SW480 (cell line): ENCODE measurements at places on chromosomes 3 and 15.

GRCh38 chr15:65917407-65917756 lies 48.1 kb downstream of the RAB11A start:
- DNase-seq: no peak

- DNase-seq: no peak
These were observed 14.2 kb downstream of the CHRM5 start for GRCh38 chr15:33982516-33982915.

DNA sequence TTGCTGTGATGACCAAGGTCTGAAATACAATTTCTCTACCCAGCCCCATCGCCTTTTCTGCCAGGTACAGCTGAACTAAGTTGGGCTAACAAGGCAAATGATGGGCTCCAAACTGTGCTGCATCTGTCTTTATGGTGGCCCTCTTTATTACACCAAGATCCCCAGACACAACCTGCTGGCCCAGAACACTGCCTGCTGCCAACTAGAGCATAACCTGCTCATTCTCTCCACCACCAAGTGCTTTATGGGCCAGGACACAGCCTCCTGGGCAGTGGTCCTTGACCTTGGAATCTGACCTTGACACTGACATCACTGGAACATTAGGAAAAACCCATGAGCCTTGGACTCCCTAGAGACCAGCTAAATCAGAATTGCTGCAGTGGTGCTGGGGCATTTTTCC lies 3.3 kb downstream of the LINS1 start:
- no peak for DNase-seq

DNA sequence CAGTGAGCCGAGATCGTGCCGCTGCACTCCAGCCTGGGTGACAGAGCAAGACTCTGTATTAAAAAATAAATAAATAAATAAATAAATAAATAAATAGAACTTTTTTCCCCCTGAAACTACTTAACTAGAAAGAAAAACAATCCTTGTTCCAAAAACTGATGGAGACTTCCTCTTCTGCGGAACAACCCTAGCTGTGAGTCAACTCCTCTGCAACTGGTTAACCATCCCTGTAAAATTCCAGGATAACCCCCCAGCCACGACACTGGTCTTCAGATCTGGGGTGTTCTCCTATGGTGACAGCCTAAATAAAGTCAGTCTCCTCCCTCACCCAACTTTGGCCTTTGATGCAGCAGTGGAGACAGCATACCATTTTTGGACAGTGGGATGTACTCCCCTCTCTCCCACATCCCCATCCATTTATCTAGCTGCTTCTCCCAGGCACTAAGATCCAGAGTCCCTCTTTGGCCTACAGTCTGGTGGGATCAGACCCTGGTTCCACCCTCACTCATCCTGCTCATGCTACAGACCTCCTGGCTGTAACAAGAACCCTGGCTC lies 352.6 kb downstream of the OCA2 start:
- DNase-seq: no peak

DNA sequence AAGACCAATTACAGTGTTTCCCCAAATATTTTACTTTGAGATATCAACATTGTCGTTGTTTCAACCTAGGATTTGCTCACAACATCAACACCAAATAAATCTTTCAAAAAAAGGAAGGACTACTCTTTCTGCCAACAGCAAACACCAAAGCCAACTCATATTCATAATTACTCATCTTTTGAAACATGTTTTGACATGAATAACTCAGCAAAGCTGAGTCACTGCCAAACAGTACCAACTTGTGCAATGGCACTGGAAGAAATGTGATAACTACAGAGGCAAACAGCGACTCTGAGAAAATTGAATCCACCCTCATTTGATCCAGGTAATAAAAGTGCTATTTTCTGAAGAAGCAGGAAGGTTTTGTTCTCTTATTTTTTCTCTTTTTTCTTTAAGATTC lies 67.2 kb downstream of the PEX5L start:
- no peak for DNase-seq

DNA sequence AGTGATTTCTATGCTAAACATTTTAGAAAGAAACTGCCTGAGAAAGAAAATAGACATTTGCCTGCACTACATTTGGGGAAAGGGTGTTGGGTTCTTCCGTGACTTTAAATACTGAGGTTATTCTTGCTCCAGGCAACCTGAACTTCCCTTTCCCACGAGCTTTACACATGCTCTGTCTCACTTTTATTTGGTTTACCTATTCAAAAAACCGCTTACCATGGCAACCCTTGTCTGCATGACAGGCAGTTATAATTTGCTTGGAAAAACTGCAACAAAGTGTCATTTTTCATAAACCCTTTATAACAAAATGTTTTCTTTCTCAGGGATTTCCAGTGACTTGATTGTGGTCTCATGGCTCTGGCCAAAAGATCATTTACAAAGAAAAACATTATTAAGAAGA lies 416.3 kb upstream of the MEIS2 start:
- no peak for DNase-seq
